ENCODE measurements at places on chromosomes 7 and 10.

- DNase-seq: no peak
Observed at GRCh38 chr10:47452495-47453140, 31.3 kb downstream of the ANXA8 start.

DNA sequence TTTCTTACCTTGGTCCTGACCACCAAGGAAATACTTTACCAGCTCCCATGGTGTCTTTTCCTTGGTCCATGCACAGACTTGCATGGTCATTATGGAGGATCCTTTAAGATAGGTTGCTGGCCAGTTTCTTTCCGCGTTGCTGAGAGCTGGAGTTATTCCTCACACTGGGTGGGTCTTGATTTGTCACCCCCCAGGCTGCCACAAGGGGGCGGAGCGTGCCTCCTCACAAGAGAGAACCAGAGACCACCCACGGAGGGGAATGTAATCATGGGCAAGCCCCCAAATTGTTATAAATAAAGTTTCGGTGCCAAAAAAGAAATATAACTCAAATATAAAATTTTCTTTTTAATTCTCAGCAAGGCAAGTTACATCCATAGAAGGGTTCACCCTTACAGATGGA is 10.5 kb upstream of the TRIM24 start:
- no peak for DNase-seq

DNA sequence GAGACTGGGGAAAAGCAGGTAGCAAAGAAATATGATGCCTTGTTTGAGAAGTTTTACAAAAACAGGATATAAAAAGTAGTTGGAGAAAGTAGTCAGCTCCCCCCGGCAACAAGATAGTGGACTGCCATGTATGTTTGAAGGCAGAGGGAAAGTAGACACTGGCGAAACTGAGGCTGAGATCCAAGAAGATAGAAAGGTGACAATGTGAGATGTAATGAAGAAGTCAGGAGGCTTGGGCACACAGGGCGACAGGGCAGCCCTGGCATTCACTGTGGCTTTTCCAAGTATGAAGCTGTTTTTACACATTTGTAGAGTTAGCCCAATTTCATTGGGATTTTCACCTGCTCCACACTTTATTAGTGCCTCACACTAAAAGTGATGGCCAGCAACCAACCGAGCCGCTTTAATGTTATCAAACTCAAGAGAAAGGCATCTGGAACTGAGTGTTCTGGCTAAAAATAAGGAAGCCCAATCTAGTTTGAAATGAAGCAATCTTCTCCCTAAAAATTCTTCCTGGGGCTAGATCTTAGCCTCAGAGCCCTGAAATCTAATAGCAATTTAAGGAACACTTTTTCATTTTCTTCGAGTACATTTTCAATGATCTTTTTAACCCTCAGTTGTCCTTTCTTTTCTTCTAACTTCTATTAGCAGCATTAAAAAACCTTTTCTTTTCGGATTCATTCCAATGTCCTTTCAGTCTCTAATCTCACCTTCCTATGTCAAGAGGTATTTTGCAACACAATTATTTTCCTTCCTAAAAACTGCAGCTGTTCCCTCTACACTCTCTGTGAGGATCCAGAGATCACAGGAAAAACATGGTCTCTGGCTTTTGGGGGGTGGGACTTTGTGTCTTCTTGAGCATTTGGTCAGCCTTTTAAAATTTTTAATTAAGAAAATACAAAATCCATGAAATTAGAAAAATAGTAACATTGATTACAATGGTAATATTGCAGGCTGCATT is 108.0 kb downstream of the RNLS start:
- DNase-seq: no peak

DNA sequence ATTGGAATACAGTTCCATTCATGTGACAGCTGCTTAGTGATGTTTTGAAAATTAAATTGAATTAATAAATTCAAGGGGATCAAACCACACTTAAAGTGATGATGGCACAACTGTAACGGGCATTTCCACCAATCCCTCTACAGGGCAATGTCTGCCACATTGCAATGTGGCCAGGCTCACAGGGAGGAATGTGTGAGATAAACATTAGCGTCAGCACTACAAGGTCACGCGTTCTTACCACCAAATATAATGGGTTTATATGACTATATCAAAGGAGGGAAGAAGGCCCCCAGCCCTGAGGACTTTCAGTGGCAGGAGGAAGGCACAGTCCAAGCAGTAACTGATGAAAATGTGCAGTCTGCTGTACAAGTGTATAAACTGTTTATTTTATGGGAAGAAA is 31.1 kb upstream of the CELF2 start:
- DNase-seq: peak; percentile 1
